Activated T-helper 9 cell treated with anti-CD3 and anti-CD28 coated beads, Interleukin-2, amount 50 U/mL, for 16 hours (primary cell): ENCODE measurements at places on chromosomes 16 and 17.

GRCh38 chr17:80751946-80752581 lies 207.4 kb downstream of the RPTOR start:
- DNase-seq = no peak

GRCh38 chr16:57834936-57835335 lies 32.6 kb upstream of the KIFC3 start:
- no peak for DNase-seq

DNA sequence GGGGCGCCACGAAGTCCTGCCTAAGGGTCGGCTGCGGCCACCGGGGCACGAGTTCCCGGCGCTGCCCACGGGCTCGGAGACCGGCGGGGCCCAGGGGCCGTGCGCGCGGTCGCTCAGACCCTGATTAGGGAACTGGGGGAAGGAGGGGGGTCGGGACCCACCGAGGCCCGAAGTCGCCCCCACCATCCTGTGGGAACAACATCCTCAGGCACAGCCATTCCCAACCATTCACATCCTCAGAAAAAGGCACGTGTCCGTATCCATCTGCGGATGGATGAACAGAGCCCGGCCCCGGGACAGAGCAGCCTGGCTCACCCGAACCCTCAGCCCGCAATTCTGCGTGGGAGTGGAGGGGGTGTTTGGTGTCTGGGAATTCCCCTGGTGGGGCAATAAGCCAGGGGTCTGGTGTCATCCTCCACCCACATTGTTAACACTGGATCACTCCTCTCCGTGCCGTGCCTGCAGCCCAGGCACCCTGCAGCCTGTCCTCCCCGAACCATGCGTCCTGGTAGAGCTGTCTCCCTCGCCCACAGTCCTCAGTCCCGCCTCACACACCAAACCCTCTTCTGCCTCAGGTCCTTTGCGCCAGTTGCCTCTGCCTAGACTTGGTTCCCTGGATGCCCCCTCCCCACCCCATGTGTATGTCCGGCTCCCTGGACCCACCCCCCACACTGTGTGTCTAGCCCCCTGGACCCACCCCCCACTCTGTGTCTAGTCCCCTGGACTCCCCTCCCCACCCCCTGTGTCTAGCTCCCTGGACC lies 789 bp upstream of the CCDC57 start:
- DNase-seq = peak; percentile 78

GRCh38 chr17:45675012-45675411 lies 109.1 kb upstream of the CRHR1 start:
- no peak for DNase-seq

GRCh38 chr16:58088091-58088490 lies 41.1 kb downstream of the CFAP20 start:
- DNase-seq = no peak

GRCh38 chr16:87702325-87702811 lies 63.4 kb downstream of the KLHDC4 start:
- DNase-seq = no peak

DNA sequence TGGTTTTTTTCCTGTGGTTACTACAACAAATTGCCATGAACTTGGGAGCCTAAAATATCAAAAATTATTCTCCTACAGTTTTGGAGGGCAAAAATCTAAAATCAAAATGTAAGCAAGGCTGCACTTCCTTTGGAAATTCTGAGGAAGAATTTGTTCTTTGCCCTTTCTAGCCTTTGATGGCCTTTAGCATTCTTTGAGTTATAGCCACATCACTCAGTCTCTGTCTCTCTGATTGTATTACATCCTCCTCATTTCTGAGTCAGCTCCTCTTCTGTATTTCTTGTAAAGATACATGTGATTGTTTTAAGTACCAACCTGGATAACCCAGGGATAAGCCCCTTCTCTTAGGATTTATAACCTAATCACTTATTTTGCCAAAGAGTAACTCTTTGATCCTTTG lies 282.0 kb downstream of the BCAS3 start:
- DNase-seq = no peak

- DNase-seq = no peak
Measured at GRCh38 chr16:55641430-55642056, 14.2 kb upstream of the SLC6A2 start.

GRCh38 chr17:32268734-32269288 lies 3.2 kb downstream of the RHBDL3 start:
- DNase-seq = no peak

DNA sequence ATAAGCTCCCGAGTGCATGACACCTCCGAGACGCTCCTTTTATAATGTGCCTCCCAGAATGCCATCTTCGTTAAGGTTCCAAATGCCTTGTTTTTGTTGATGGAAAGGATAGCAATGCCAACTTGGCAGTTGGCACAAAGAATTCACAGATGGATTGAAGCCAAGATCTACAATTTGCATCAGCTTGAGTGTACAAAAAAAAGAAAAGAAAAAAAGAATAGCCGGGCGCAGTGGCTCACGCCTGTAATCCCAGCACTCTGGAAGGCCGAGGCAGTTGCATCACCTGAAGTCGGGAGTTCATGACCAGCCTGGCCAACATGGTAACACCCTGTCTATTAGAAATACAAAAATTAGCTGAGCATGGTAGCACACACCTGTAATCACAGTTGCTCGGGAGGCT lies 7.6 kb downstream of the TBC1D16 start:
- no peak for DNase-seq

- no peak for DNase-seq
Measured at GRCh38 chr16:85395207-85395912, 217.8 kb upstream of the GSE1 start.

DNA sequence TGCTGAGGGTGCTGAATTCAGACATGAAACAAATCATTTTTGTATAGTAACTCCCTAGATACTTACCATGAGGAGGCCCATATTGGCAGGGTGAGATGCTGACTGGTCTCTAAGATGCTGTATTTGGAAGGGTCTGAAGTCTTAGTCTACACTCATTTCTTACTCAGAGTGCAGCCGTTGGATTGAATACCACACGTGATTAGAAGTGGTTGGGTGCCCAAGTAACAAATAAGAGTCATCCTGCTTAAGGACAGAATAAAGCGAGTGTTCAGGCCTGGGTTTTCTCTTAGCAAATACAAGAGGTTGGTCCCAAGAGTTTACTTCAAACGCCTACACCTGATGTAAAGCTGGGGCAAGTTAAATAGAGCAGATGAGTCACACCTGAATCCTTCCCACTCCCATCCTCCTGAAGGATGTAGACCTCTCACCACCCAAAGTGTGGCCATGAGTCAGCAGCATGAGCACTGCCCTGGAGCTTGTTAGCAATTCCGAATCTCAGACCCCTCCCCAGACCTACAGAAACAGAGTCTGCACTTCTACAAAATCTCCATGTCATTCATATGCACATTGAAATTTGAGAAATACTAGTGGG lies 284.6 kb upstream of the CDH5 start:
- DNase-seq = no peak

DNA sequence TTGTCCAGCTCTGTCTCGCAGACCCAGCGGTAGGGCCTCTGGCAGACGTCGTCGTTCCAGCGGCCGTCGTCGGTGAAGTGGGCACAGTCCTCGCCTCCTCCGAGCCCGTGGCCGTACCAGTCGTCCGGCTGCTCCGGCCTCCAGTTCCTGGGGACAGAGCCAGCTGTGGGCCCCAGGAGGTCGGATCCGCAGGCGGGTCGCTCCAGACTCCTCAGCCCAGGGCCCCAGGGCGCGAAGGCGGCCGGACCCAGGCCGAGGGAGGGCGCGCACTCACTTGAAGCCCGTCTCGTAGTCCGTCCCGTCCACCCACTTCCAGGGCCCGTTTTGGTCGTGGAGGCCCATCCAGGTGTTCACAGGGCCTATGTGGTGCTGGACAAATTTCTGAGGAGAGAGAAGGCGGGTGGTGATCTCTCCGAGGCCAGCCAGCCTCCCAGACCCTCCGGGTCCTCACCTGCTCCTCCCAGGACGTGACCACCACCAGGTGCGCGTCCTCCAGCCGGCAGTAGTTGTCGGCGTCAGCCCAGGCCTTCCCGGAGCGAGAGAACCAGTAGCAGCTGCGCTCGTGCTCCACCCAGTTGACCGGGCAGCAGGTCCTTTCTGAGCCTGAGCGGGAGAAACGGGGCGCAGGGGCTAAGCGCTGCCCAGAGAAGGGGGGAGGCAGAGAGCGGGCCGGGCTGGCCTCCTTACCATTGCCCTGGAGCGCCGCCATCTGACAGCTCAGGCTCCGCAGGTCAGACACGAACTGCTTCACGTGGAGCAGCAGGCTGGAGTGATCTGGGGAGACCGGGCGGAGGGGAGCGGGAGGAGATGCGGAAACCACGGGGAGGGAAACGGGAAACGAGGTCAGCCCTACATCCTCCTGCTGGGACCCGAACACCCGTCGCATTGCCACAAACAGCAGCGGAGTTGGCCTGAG lies 5.2 kb downstream of the ASGR1 start:
- peak; percentile 12 for DNase-seq

DNA sequence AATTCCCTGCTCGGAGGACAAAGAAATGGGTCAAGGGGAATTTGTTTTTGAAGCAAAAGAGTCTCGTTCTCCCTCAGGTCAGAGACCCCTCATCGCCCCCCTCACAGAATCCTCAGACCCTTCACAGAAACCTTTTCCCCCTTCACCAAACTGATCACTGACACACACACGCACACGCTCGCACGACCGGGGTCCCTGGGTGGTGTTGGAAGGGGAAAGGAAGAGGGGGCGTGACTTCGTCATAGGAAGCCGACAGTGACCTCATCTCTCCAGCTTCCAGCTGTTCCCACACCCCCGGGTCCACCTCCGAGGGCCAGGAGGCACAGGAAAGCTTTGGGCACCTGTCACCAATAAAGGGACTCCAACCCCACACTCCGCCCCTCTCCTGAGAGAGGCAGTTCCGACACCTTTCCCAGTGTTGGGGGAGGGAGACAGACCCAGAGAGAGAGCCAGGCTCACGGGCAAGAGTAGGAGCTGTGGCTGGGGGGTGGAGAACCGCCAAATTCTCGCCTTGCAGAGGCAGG lies 1.2 kb downstream of the ASGR1 start:
- DNase-seq = no peak

DNA sequence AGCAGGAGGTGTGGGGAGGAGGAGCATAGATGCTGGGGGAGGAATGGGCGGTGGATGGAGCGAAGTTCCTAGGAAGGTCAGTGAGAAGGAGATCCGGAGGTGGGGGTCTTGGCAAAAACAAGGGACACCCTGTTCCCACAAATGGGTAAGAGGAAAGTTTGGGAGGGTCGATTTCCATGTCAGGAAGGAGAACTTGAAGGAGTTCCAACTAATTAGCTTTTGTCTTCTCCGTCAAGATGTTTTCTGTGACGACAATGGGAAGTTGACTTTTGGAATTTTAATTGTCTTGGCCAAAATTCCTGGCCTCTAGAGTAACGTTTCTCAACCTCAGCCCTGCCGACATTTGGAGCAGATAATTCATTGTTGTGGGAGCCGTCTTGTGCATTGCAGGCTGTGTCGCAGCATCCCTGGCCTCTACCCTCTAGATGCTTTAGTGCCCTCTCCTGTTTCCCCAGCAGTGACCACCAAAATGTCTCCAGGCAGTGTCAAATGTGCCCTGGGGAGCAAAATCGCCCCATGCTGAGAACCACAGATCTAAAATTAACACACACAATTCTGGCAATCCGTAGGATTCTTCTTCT lies 97.1 kb downstream of the PITPNC1 start:
- no peak for DNase-seq

DNA sequence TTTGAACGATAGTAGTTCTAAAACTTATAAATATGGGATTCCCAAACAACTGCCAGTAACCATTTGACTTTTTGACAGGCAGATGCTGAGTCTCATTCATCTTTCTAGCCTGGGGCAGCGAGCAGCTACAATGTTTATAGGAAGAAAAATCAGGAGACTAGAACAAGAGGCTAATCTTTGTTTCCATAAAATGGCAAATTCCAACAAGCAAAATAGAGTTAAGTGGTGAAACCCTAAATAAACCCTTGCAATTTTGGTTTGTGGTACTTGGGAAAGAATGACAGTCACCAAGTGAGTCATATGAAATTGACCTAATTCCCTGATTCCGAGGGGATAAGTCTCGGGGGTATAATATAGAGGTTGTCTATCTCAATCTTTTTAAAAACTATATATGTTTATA lies 27.3 kb upstream of the HS3ST2 start:
- DNase-seq = no peak

GRCh38 chr16:84062734-84063640 lies 20.4 kb upstream of the SLC38A8 start:
- peak; percentile 43 for DNase-seq

DNA sequence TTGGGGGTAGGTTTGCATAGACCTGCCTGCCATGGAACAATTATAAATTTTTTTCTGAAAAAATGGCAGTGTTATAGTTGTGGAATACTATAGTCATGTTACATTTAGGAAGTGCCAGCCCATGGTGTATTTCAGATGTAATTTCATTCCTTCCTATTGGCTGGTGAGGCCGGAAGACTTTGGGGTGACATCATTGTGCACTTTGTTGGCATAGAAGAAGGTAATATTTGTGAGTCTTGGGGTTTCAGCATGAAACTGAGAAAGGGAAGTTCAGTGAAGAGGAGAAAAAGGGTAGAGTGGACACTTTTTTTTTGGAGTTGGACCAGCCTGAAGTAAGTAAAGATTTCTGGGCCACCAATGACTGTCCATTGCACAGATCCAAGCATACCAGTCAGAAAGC lies 16.0 kb upstream of the HEATR6 start:
- no peak for DNase-seq

GRCh38 chr16:57976331-57976796 lies 5.4 kb upstream of the CNGB1 start:
- no peak for DNase-seq
